ENCODE measurements at places on chromosomes 6 and 20.

GRCh38 chr6:31878222-31878621 is 575 bp downstream of the SLC44A4 start:
- DNase-seq: no peak

DNA sequence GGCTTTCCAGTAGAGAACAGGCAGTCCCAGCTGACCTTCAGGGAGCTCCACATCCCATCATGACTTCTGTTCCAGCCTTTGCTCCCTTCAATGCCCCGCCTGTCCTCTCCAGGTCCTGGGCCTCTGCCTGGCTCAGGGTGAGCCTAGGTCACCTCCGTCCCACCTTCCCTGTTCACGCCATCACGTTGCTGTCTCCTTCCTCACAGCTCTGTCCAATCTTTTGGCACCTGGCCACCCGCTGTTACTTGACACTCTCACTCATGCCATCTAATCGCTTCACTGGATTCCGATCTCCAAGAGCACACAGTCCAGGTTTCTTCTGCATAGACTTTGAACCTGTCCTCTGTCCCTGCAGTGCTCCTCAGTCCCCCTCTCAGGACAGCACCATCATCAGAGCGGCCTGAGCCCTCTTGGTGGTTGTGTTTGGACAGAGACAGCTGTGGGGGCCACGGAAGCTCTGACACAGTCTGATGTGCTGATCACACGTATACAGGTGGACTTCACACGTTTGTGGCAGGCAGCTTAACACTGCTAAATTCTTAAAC is 34.7 kb upstream of the TIAM2 start:
- no peak for DNase-seq

DNA sequence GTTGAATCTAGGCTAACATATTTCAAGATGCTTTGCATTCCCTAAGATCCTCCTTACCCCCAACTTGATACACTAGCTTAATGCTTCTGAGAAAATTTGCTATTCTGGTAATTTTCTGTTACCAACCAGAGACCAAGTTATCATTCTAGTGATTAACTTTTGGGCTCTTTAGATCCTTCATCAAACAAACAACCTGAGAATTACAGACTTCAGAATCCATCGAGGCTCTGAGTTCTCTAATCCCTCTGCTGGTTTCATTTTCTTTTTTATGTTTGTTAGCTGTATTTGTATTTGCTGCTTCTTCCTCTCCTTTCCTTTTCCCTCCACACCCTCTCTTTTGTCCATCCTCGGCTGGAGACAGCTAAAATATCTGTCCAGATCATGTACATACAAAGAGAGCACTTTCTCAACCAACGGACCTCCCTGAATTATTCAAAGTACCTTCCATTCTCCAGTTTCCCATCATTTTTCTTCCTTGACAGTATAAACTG is 98.7 kb upstream of the RIPOR2 start:
- no peak for DNase-seq

DNA sequence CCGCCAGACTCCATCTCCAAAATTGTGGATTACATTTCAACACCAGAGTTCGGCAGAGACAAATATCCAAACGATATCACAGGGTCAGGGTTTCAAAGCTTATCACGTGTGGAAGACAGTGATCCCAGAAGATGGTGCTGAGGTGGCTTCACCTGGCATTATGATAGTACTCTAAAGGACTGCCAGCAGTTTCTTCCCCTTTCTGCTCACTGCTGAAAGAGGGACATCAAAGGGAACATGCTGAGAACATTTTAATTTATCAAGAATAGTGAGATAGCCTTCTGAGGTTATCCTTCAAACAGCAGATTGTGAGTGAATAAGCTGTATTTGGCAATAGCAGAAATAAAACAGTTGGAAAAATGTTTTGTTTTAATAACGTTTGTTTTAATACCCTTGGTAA is 79.7 kb downstream of the FIG4 start:
- DNase-seq: no peak

GRCh38 chr6:135576055-135576454 is 78.5 kb upstream of the AHI1 start:
- no peak for DNase-seq

DNA sequence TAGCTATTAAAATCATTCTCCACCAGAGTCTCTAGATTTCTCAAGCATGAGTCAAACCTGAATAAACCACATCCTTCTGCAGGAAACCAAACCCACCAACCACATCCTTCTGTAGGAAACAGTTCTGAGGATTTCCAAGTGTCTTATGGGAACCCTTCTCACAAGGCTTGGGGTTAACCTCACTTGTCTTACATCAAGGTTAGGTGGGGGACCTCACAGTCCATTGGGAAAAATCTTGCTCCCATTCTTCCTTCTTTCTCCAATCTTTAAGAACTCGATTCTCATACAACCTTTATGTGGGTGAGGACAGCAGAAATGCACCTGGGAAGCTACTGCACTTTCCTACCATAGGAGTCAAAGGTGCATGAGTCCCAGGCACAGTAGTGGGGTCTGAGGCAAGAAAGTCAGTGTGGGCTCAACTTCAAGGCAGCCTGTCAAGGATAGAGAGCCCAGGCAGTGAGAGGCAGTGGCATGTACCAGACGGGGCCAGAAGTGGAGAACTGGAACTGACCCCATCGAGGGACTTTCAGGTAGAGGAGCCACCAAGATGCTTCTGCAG is 114.5 kb downstream of the SLC22A3 start:
- DNase-seq: peak; percentile 30

GRCh38 chr6:136123468-136123867 is 126.6 kb downstream of the MTFR2 start:
- DNase-seq: no peak

DNA sequence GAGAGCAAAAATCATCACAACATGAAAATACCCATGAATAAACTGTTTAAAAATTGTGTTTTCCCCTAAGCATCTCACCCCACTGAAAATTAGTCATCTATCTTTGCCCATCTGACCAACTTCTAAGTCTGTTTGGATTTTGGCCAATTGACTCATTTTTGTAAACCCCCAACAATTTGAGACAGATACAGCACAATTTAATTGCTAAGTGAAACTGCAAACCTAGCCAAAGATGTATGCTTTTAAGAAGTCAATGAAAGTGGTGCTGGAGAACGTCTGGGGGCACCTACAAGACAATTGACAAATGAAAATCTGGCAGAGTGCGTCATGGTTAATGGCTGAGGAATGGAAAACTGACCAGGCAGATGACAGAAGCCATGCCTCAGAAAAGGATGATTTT is 30.9 kb upstream of the SLC24A3 start:
- DNase-seq: no peak

- no peak for DNase-seq
These were observed 87.9 kb downstream of the ARID1B start for GRCh38 chr6:156865019-156865629.

- DNase-seq: no peak
These were observed 54.8 kb upstream of the MBOAT1 start for GRCh38 chr6:20266851-20267608.

DNA sequence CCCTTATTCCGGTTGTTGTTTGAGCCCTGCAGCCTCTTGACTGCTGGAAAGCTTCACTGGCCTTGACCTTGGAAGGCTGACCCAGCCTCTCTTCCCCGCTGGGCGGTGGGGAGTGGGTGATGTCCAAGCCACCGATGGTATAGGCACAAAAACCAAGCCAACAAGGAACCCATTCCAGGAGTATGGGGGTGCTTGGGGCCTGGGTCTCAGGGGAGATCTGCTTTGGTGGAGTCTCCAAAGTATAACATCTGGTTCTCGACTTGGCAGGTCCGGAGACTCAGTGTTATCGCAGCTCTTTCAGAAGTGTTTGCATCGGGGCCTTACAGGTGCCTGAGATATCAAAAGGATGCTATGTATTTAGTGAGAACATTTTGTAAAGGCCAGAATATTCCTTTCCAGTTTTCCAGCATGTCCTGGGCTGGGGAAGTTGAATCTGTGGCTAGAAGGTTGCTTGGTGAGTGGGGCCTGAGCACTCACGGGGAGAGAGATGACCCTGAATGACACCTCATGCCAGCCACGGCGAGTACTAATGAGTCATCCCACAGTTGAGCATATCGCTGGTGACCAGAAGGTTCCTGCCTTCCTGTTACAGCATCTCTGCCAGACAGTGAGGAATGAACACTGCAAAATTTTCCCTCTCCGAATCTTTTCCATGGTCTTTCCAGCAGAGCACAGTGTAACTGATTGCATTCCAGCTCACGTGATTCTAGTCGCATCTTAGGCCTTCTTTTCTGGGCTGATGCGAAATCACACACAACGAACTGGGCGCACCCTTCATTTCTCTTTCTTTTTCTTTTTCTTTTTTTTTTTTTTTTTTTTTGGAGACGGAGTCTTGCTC is 133.9 kb downstream of the ZDHHC14 start:
- DNase-seq: no peak

GRCh38 chr6:123091896-123092271 is 95.8 kb downstream of the CLVS2 start:
- no peak for DNase-seq

GRCh38 chr20:2652724-2653555 is 508 bp downstream of the NOP56 start:
- DNase-seq: peak; percentile 74

- DNase-seq: peak; percentile 100
These were observed at the start of gene DUSP22 for GRCh38 chr6:291697-292505. TSS of gene DUSP22 (plus strand) at chr6:292487. CDS start at chr6:292540, 53 bp downstream.

- no peak for DNase-seq
These were observed 335.4 kb upstream of the SPTLC3 start for GRCh38 chr20:12673352-12673751.

- no peak for DNase-seq
These were observed 102.3 kb downstream of the RPP40 start for GRCh38 chr6:4901386-4902061.

DNA sequence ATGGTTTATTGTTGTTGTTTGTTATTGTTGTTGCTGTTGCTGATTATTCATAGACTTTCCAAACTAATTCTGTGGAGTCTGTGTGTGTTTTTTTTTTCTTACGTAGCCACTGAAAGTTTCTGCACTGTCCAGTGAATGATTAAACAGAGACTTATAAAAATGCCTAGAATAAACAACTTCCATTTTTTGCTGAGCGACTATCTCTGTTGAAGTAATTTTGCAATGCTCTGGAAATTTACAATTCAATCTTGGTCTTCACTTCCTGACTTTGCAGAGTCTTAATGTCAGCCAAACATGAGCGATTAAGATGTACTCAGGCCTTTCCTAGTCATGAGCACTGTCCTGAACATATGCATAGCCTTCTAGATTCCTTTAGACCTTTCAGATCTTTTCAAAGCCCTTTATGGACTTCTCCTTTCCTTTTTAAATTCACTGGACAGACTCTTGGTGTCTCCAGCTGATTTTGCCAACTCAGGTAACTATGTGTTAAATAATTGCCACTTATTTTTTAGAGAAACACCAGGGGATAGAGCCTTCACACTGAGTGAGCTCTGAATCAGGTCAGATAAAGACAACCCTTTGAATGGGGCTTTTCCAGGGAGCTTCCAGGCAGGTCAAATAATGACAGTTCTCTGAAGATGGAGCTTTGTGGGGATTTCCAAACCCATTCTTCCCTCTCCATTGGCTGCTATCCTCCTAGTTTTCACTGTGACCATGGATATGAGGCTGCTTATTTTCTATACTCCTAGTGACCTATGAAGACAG is 622.8 kb upstream of the EPHA7 start:
- no peak for DNase-seq

GRCh38 chr6:88141561-88142296 is 24.4 kb downstream of the CNR1 start:
- peak; percentile 63 for DNase-seq

GRCh38 chr6:107977283-107977682 is 19.3 kb upstream of the SEC63 start:
- DNase-seq: no peak

DNA sequence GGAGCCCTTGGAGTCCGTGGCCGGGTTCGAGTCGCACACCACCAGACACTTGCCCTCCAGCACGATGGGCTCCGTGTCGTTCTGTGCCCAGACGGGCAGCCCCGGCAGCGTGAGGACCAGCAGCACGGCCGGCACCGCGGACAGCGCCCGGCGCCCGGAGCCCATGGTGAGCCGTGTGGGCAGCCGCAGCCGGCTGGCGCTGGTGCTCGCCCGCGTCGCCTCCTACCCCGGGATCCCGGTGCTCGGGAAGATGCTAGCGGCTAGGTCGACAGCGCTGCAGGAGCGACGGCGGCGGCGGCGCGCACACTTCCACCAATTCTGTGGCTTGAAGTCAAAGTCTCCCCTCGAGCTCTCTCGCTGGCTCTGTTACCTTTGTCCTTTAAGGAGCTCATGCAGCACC is 1.3 kb downstream of the CBLN4 start:
- DNase-seq: no peak

DNA sequence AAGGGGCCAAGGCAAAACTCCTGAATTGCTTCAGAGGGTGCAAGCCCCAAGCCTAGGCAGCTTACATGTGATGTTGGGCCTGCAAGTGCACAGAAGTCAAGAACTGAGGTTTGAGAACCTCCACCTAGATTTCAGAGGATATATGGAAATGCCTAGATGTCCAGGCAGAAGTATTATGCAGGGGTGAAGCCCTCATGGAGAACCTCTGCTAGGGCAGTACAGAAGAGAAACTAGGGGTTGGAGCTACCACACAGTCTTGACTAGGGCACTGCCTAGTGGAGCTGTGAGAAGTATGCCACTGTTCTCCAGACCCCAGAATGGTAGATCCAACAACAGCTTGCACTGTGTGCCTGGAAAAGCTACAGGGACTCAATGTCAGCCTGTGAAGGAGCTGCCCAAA is 179.7 kb upstream of the GJE1 start:
- no peak for DNase-seq

DNA sequence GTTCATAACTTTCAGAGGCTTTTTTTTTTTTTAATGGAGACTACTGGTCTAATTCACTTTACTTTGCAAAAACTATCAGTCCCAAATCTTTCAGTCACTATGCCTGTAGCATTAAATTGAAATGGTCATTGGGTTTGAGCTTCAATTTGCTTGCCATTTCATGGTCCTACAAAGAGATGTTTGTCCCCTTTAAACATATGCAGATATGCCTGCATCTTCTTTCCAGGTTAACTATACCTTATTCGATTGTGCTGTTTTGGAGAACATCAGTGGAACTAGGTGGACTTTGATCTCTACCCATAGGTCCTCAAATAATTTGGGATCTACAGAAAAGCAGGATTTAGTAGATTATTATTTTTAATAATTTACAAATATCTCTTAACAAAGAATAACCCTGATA is 4.6 kb downstream of the POU3F2 start:
- DNase-seq: no peak

GRCh38 chr6:129264480-129265045 is 381.6 kb downstream of the LAMA2 start:
- DNase-seq: no peak
